ENCODE measurements at places on chromosomes 6 and 20.
A peak's percentile ranks its signal among the peaks of the same experiment; 100 is the strongest.

GRCh38 chr20:22775256-22775655 is 190.9 kb upstream of the FOXA2 start:
- DNase-seq, result no peak

DNA sequence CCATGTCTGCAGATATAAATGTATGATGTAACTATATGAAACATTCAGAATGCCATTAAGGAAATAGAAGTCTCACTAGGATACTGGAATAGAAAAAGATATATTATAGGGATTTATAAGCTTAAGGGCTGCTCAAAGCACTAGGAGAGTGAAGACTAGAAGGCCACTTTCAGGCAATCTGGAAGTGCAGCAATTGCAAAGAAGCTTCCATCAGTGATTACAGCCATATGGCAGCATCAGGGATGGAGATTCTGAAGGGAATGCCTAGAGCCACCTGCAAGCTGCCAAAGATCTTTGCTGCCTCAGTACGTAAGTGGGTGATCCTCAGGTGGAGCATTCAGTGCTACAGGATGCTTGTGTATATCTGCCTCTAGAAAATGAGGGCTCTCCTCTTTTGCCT is 796.2 kb upstream of the EPHA7 start:
- no peak for DNase-seq

DNA sequence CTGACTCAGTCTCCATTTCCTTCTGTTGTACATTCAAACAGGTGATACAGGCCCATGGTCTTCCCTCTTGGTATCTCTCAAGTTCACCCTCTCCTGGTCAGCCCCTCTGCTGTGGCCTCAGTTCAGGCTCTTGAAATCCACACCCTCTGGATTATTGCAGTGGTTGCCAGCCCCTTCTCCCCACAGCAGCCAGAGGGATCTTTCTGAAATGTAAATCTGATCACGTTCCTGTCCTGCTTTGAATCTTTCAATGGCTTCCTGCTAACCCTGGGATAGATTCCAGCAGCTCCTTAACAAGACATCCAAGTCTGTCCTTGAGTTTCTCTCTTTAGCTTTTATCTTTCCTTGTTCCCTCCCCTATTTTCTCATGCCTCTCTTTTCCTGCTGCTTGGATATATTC is 22.2 kb downstream of the CHMP4B start:
- no peak for DNase-seq

DNA sequence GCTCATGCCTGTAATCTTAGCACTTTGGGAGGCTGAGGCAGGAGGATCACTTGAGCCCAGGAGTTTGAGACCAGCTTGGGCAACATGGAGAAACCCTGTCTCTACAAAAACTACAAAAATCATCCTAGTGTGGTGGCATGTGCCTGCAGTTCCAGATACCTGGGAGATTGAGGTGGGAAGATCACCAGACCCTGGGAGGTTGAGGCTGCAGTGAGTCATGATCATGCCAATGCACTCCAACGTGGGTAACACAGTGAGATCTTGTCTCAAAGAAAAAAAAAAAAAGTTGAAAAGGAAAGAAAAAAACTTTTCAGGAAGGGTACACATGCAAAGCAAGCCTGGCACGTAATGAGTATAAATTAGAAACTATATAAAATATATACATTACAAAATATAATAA is 65.8 kb upstream of the FBXO30 start:
- DNase-seq, result no peak

DNA sequence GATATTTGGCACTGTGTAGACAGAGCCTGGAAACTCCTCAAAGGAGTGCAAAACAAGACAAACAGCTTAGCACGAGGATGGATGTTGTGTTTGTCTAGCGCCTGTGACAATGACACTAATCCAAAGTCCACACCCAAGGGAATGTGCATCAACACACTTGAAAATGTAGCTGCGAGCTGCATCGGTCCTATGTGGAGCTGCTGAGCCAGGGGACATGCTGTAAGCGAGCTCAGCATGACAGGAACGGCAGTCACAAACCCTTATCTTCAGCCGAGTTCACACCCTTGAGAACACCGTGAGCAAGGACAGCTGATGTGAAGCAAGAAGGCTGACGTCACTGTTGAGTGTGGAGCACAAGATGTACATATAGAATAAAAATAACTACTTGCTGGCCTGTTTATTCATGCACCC is 684.3 kb downstream of the QKI start:
- no peak for DNase-seq

DNA sequence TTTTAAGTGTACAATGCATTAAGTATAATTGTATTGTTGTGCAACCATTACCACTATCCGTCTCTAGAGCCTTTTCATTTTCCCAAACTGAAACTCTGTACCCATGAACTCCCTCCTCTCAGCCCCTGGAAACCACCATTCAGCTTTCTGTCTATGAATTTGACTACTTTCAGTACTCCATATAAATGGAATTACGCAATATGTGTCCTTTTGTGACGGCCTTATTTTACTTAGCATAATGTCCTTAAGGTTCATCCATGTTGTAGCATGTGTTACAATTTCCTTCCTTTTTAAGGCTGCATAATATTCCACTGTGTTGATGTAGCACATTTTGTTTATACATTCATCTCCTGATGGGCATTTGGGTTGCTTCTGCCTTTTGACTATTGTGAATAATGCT is 143.6 kb upstream of the KCNG1 start:
- DNase-seq, result no peak

DNA sequence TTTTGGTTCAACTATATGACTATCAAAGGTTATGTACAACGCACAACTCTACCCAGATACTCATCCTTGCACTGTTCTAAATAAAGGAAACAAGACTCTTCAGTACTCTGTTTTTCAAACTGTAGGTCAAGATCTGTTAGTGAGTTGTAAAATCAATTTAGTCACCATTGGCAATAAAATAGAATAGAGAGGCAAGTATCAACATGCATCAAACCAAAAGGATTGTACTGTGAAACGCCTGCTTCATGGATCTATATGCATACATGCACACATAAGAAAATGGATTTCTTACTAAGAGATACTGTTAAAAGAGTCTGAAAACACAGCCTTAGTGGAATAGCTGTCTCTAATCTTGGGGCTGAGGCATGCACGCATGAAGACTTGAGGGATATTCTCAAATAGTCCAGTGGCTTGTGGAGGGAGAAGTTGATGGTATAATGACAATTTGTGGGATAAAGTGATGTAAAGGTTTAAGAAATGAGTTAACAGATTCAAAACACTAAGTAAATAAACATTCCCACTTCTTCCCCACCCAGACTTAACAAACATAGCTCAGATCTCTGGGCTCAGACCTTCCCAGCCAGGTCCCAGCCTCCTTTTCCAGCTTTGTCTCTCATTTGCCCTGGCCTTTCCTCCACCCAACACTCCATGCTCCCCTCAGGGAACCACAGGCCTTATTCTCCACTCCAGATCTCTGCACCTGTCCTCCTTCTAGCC is 10.7 kb upstream of the LZTS3 start:
- DNase-seq, result no peak

- DNase-seq, result no peak
These were observed 6.0 kb upstream of the DSP start for GRCh38 chr6:7535498-7535897.

GRCh38 chr6:31862344-31863235 is at the start of gene NEU1:
TSS of gene NEU1 (minus strand) at chr6:31862821. CDS start at chr6:31862776, 45 bp downstream.
- DNase-seq, result peak; percentile 100

GRCh38 chr6:43780941-43781928 is 11.2 kb downstream of the VEGFA start:
- DNase-seq, result no peak

- DNase-seq, result no peak
These were observed 159.2 kb downstream of the CD109 start for GRCh38 chr6:73854998-73855718.

- no peak for DNase-seq
These were observed 1216.2 kb upstream of the CITED2 start for GRCh38 chr6:140590641-140591040.

DNA sequence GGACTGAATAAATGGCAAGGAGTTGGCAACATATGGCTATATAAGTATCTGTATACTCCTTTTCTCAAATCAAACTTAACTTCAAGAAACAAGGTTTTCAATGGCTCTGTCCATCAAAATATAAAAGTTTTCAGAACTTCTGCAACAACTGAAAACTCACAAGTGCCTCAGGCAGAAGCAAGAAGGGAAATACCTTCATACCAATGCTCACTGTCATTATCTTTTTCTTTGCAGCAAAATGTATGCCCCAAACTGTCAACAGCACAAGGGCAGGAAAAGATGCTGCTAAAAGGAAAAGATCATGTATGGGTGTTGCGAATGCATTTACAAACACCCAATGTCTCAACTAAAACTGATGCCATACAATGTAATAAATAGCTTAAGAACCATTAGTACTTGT is 45.9 kb downstream of the PTPRK start:
- DNase-seq, result no peak

DNA sequence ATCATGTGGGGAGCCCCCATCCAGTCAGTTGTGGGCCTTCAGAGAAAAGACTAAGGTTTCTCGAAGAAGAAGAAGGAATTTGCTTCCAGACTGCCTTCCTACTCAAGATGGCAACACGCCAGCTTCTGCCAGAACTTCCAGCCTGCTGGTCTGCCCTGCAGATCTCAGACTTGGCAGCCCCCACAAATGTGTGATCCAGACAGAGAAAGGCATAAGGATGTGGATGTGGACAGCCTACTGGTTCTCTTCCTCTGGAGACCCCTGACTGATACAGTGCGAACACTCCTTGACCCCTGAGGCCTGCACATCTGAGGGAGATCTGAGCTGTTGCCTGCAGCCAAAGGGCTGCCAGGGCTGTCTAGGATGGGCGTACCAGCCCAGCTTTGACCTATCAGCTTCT is 8.6 kb downstream of the GABRR1 start:
- DNase-seq, result no peak

DNA sequence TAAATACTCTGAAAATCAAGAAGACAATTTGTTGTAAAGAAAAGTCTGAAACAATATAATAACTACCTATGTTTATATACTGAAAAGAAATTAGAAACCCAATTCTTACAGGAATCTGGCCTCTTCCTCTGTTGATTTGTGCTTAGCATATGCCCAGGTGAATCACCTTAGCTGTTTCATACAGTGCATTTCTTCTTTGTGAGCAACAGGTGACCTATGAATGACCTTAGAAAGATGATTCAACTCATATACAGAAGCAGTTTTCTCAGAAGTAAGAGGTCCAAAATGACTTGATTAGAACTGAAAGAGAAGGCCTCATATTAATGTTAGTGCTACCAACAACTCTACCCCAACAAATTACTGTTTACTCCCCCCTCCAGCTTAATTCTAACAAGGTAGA is 419.5 kb upstream of the ID4 start:
- no peak for DNase-seq

DNA sequence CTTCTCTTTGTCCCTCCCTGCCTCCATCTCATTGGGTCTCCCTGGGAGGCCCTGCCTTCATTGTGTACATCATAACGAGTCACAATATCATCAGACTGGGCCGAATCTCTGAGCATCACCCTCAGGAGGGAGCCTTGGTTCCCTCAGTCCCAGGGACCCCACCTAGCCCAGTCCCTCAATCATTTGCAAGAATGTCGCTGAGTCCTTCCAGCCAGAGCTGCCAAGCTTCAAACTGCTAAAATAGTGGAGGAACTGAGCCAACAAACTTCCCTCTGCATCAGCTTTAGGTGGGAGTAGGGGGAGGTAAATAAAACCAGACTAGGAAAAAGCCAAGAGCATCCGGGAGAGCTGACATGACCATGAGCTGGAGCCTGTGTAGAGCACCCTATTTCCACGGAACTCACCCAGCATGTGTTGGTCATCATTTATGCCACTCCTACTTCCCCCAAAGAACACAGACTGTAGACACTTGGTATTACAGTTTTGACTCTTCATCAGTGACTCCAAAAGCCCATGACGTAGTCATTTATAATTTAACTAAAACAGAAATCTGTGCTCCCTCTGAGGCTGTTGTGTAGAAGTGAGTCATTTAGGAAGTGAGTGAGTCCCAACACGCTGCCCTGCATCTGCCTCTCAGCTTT is 28.8 kb upstream of the IL17A start:
- no peak for DNase-seq

- no peak for DNase-seq
These were observed 7.1 kb downstream of the RREB1 start for GRCh38 chr6:7114744-7115458.

DNA sequence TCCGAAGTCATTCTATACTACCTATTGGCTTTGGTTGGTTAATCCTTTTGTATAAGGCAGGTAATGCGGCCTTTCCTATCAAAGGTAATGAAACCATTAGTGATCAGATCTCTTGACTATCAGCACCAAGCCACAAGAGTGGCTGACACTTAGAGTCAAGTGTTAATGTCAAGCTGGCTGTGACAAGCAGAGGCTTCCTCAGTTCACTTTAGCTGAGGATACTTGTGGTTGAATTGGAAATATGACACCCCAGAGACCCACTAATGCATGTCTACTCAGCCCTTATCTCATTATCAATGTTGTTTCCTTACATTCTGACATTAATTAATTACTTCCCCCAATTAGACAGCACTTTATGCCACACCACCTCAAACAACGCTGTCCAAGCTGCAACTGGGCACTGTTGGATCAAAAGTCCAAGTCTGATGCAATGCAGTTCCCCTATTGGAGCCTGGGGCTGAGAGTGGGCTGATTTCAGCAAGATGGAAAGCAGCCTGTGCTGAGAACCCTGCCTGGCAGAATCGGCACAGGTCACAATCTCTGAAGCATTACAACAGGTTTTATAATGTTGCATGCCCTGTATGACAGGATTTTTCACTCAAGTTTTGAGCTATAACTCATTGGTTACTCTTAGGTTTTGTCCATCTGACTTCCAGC is 273.5 kb downstream of the COL12A1 start:
- no peak for DNase-seq

GRCh38 chr6:45915780-45916468 is 99.7 kb downstream of the CLIC5 start:
- DNase-seq, result no peak

DNA sequence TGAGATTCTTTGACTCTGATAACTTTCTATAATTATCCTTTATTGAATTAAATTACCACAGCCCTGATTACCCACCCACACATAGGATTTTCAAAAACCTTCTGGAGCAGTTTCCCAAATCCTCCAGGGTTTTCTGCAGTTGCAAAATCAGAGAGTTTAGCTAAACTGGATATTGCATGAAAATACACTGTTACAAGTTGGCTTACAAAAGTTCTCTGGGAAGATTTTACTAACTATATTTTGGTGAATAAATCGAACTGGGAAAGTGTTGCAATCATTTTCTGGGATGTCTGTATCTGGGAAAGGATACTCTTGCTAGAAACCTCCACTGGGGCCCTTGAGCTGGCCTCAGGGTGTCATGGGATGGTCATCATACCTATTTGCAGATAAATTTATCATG is 97.6 kb upstream of the STMND1 start:
- no peak for DNase-seq
